ENCODE measurements at places on chromosomes 2 and 18. TPM values are rescaled to one million over a fixed set of nuclear protein-coding genes. Genes with fewer than 3 reads are reported as not detected.

DNA sequence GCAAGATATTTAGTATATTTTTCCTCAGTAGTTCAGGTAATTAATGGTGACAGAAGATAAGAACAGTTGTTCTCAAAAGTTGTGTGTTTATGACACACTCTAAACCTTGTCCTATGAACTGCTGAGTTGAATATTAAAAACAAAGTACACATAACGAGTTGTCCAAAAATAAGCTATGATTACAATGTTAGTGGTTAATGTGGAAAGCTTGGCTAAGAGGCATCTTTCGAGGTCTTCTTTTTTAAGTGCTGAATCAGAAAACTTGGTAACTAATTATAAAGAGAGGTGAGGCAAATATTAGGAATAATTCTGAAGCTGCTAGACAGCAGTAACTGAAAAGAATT is 1088.7 kb downstream of the SUCLG1 start:
- H3K27ac ChIP-seq: no peak overlapping the region
- H3K4me3 ChIP-seq: no peak overlapping the region
- no peak for DNase-seq
- no peaks in the 10 kb centered on the region for H3K4me1 ChIP-seq
- no peaks in the 10 kb centered on the region for H3K27me3 ChIP-seq

DNA sequence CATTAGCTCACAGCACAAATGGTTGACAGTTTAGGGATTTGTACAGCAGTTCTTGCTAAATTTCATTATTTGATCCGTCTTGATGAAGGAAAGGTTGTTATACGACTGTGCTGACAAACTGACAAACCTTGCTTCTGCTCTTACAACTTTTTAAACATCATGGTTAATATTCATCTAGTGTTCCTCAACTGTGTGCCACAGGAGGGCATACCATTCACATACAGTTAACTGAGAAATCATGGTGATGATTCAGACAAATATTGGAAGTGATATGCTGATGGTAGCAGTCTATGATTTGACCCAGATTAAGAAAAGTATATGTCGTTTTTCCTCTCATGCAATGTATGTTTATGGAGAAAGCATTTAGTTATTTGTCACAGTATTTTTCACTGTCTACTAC is 129.8 kb upstream of the FSIP2 start:
- no peaks in the 10 kb centered on the region for H3K36me3 ChIP-seq
- H3K4me1 ChIP-seq: no peaks in the 10 kb centered on the region
- DNase-seq: no peak
- H3K4me3 ChIP-seq: no peak overlapping the region
- H3K27ac ChIP-seq: no peak overlapping the region

DNA sequence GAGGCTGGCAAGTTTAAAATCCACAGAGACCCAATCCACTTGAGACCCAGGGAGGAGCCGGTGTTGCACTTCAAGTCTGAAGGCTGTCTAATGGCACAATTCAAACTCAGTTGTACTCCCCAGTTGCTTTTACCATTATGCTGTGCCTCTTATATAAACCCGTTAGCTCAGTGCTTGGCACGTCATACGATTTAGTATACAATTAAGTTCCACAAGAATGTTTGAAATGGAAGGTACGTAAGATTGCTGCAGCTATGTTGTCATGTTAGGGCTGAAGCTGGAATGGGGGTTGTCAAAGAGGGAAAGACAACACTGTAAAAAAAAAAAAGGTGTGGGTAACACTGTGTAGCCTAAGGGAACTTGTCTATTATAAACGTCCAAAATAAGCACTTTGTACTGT is 30.2 kb downstream of the LIMS1 start:
- no peaks in the 10 kb centered on the region for H3K27me3 ChIP-seq
- peaks cover 5% of the 10 kb centered on the region for H3K36me3 ChIP-seq
- H3K4me1 ChIP-seq: peaks cover 13% of the 10 kb centered on the region
- DNase-seq: no peak
- no peak overlapping the region for H3K4me3 ChIP-seq

MOCOS gene
- total RNA-seq: 0.16 TPM

PLB1 gene
- total RNA-seq: 1.8 TPM
